Stimulated activated effector memory CD8-positive, alpha-beta T cell treated with anti-CD3 and anti-CD28 coated beads, Interleukin-12 subunit alpha, Interleukin-12 subunit beta, amount 100 ng/mL, for 72 hours (primary cell): ENCODE measurements at places on chromosomes 11 and 22.

- DNase-seq, result peak; percentile 75
Observed at GRCh38 chr11:64251016-64251752, at the start of gene PLCB3. Gene PLCB3 (plus strand): TSS chr11:64251530. CDS start chr11:64251650, 120 bp downstream.

GRCh38 chr22:28594797-28595462 lies 84.7 kb downstream of the TTC28 start:
- no peak for DNase-seq

DNA sequence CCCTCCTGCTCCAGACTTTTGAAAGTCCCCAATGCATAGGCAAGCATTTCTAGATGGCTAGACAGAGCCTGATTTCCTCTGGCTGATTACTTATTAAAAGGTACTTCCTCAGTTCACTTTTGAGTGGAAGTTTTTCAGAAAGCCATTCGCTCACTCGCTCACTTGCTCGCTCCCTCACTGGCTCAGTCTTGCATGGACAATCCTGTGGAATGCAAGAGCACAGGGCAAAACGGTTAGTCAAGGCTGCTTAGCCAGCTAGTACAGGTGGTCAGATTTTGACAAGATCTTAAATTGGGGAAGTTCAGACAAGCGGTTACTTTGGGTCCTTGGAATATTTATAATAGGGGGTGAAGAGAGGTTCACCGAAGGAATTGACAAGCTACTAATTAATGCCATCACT lies 101.0 kb downstream of the ARL14EP start:
- DNase-seq, result no peak

- DNase-seq, result no peak
Observed at GRCh38 chr22:26234296-26234695, 65.0 kb downstream of the SEZ6L start.

GRCh38 chr11:9176136-9176535 lies 84.7 kb upstream of the SCUBE2 start:
- no peak for DNase-seq

GRCh38 chr22:23424031-23424430 lies 156.1 kb downstream of the IGLL1 start:
- no peak for DNase-seq

DNA sequence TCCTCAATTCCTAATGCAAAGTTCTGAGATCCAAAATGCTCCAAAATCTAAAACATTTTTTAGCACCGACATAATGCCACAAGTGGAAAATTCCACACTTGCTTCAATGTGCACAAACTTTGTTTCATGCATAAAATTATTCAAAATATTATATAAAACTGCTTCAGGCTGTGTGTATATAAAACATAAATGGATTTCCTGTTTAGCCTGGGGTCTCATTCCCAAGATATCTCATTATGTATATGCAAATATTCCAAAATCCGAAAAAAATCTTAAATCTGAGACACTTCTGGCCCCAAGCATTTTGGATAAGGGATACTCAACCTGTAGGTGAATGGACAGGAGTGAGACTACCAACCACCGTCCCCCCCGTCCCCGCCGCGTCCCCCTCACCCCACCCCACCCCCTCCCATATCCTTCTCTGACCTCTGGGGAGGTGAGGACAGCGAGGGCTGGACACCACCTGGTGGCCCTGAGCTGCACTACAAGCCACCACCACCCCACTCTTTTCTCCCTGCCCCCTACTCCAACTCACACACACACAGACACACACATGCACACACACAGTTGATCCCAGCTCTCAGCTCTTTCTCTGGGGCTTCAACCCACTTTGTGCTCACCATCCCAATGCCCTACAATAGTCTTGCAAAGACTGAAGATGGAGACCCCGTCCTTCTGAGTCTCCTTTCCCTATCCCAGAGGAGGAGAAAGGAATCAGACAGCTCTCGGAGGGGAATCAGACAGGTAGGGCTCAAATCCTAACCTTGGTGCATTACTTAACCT lies 101.0 kb downstream of the PDE2A start:
- no peak for DNase-seq

GRCh38 chr22:48940266-48941032 lies 887.2 kb downstream of the BRD1 start:
- DNase-seq, result no peak

- no peak for DNase-seq
Observed at GRCh38 chr11:19647816-19648215, 64.8 kb upstream of the NAV2 start.

DNA sequence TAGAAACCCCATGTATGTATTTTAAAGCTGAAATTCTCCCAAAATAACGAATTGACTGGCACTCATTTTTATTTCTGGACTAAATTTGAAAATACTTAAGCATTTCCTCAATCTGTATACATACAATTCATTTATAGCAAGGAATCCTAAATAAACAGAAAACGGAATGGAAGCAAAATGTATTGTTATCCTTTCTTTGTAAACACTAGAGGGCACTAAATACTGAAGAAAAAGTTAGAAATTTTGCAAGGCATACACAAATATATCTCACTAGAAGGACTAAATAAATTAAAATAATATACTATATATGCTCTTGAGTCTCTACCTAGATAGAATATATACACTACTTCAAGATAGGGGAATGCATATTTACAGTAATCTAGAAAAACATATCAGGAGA lies 23.1 kb upstream of the ANO5 start:
- DNase-seq, result no peak

DNA sequence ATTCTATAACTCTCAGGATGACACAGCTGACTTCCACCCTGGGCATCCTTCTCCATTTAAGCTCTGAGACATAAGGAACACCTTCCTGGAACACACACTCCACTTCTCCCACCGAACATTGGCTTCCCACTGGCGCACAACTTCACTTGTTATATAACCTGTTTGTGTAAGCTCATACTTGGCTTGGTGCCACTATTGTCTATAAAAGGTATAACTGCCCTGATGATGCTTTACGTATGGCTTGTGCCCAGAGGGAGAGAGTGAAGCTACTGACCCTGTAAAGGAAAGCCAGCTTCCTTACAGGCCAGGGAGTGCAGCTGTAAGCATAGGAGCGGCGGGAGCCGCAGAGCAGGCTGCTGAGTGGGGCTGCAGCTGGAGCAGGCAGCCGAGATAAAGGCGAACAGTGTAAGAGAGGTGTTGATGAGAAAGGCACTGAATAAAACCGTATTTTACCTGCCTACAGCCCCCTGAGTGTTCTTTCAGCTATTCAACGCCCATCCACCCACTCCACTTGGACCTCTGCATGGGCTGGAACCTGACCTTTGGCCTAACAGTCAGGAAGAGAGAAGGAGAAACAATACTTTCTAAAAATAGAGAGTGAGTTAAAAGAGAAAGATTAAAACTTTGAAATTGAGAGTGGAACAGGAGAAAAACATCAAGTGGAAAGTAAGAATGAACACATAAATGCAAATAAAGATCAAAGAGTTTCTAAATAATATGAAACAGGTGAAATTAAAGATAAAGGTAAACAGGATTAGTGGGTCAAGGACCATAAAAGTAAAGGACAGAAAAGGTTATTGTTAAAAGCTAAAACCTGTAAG lies 252.1 kb upstream of the ARHGAP42 start:
- no peak for DNase-seq

- DNase-seq, result no peak
Observed at GRCh38 chr11:123375832-123376231, 54.2 kb upstream of the GRAMD1B start.

- no peak for DNase-seq
Observed at GRCh38 chr11:123654566-123655081, at the start of gene SCN3B. Gene SCN3B (minus strand): TSS chr11:123654624. CDS start chr11:123653801, 823 bp downstream.

DNA sequence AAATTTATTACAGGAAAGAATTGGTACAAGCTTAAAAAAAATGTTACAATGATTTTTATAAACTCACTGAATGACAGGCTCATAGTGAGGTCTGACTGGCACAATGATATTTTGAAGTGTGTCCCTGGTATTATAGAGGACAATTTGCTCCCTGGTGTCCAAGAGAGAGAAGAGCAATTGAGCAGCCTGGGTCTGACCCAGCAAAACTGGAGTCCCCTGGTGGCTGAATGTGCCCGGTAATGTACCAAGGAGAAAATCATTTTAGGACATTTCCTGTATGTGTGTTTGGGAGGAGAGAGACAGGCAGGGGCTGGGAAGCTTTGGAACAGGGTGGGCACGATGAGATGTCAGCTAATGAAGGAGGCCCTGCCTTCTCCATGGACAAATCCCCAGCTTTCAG lies 125.3 kb downstream of the APOL5 start:
- DNase-seq, result no peak

- DNase-seq, result no peak
Observed at GRCh38 chr22:41479671-41480396, 10.9 kb downstream of the ACO2 start.

DNA sequence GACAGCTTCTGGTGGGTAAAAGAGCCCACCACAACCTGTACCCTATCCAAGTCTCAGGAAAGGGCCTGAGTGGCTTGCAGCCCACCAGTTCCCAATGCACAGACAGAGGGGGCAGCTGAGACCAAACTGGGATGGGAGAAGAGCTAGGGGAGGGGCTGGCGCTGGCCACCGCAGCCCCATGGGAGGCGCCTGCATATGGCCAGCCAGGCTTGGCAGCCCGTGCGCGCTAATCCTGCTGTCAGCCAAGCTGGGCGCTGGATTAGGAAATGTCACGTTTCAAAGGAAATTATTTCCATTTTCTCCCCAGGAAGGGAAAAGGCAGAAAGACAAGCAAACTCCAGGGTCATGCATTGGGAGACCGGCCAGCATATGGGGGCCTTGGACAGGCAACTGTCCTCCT lies 236.8 kb downstream of the BUD13 start:
- DNase-seq, result no peak

- DNase-seq, result no peak
Observed at GRCh38 chr11:67404515-67405195, 772 bp downstream of the TBC1D10C start.

GRCh38 chr11:105867742-105868141 lies 154.3 kb downstream of the MSANTD4 start:
- DNase-seq, result no peak

- no peak for DNase-seq
Observed at GRCh38 chr11:72750086-72750485, 2.1 kb downstream of the ARAP1 start.

DNA sequence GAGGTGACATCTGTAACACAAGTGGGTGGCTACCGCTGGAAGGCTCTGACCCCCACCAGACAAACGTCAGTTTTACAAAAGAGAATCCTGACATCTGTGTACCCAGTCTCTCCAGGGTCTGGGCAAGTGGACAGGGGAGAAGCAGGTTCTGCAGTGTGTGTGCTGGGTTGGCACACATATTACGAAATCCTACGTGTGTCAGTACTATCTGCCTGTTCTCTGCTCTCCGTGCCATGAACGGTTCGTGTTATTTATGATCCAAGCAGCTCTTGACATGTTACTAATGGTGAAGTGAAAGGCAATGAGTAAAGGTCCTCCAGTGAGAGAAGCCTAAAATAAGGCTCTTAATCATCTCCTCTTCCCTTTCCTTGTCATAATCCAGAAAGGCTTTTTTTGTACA lies 201.5 kb upstream of the MTMR2 start:
- no peak for DNase-seq

GRCh38 chr11:105789579-105790420 lies 179.9 kb downstream of the GRIA4 start:
- no peak for DNase-seq

- DNase-seq, result no peak
Observed at GRCh38 chr11:115682101-115682500, 177.9 kb upstream of the CADM1 start.

- DNase-seq, result no peak
Observed at GRCh38 chr22:46043816-46044620, 67.1 kb upstream of the WNT7B start.

DNA sequence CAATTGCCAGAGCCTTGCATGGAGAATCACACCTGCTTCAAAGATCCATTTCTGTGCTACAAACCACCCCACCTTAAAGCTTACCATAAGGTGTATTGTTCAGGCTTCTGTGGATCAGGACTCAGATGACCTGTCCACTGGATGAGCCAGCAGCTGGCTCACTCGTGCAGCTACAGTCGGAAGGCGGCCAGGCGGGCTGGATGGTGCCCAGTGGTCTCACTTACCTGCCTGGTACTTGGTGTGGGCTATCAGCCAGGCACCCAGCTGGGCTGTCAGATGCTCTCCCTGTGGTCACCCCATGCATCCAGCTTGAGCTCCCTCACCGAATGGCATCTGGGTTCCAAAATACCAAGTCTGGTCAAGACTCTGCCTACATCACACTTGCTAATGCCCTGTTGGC lies 10.9 kb upstream of the APOBEC3B start:
- DNase-seq, result no peak

- no peak for DNase-seq
Observed at GRCh38 chr22:28589102-28589750, 90.4 kb downstream of the TTC28 start.

- no peak for DNase-seq
Observed at GRCh38 chr11:132523929-132524328, 1008.4 kb downstream of the OPCML start.

- no peak for DNase-seq
Observed at GRCh38 chr11:4125141-4125540, 30.5 kb downstream of the RRM1 start.

- DNase-seq, result no peak
Observed at GRCh38 chr11:125494974-125495725, 915 bp downstream of the FEZ1 start.

GRCh38 chr11:62688491-62688890 lies 839 bp downstream of the LRRN4CL start:
- no peak for DNase-seq

DNA sequence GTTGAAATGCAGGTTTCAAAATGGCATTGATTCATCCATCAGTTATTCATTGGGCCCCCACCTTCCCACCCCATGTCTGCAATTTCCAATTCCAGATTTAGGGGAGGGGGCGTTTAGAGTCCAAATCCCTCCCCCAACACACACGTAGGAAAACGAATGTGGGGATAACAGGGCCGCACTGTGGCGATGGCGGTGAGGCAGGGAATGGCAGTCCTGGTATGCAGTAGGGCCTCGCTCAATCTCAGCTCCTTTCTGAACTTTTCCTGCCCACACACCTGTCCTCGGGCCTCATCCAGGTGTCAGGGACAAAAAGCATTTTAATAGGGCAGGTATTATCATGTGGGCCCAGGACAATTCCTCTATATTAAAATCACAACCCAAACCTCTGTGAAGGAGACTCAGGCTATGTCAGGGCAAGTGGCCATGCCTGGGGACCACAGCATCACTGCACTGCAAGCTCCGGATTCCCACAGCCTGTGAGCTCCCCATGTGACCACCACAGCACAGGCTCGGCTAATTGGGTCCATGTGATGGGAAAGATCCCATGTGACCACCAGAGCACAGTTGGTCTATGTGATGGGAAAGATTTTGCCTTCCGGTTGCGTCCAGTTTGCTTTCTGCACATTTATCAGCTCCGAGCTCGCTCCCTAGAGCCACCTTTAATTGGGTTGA lies 44.5 kb downstream of the RTL6 start:
- DNase-seq, result peak; percentile 30

- DNase-seq, result no peak
Observed at GRCh38 chr22:38089474-38089851, 5.5 kb upstream of the SLC16A8 start.

GRCh38 chr11:17533778-17534415 lies 10.3 kb downstream of the USH1C start:
- no peak for DNase-seq

- no peak for DNase-seq
Observed at GRCh38 chr11:124238512-124238911, 2.4 kb upstream of the OR8G1 start.

- DNase-seq, result no peak
Observed at GRCh38 chr11:69834251-69834650, 15.0 kb upstream of the FGF3 start.
